ENCODE measurements at places on chromosomes 4 and X.

- H3K27ac ChIP-seq = no peak overlapping the region
- H3K4me3 ChIP-seq = no peak overlapping the region
- peaks cover 16% of the 10 kb centered on the region for H3K4me1 ChIP-seq
- peaks cover 7% of the 10 kb centered on the region for H3K36me3 ChIP-seq
- no peak for DNase-seq
Observed at GRCh38 chr4:169239221-169239905, 31.4 kb downstream of the SH3RF1 start.

DNA sequence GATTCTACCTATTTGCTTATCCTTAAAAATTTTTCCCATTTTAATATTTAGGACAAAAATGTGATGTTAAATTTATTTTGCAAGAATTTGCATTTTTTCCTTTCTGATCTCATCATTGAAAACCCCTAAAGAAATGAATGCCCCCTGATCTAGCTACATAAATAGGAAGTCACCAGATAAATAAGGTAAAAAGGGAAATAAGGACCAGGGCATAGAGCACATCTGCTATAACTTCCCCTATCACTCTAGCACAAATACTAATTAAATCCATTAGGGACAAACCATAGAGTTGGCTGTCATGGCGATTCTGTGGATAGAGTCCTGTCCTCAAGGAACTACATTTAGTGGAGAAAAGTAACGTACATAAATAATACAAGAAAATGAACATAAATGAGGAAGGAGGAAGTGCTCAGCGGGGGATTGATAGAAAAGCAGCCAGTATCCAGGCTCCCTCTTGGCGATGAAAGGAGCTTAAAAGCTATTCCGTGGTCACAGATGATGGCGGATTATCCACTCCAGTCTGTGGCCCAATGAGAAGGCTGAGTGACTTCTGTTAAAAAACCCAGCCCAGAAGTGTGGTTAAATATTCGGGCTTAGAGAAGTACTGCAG, 76.9 kb upstream of the RPL34 start:
- no peak overlapping the region for H3K4me3 ChIP-seq
- no peaks in the 10 kb centered on the region for H3K4me1 ChIP-seq
- H3K27ac ChIP-seq = no peak overlapping the region
- DNase-seq = no peak
- peaks cover 4% of the 10 kb centered on the region for H3K27me3 ChIP-seq
- peaks cover 2% of the 10 kb centered on the region for H3K36me3 ChIP-seq

DNA sequence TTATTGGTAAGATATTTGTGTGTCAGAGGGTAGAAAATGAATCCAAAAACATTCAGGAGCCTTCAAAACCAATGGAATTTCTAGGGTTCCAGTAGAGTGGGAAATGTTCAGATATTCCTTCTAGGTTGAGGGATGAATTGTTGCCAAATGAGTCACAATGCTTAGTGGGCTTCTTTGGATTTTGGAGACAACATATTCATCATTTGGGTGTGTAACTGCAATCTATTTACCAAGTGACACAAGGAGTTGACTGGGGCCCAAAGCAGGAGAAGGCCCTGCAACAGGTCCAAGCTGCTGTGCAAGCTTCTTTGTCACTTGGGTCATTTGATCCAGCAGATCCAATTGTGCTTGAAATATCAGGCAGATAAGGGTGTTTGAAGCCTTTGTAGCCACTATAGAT, 551.5 kb upstream of the PITX2 start:
- H3K36me3 ChIP-seq = no peaks in the 10 kb centered on the region
- no peak overlapping the region for H3K27ac ChIP-seq
- H3K27me3 ChIP-seq = no peaks in the 10 kb centered on the region
- no peak overlapping the region for H3K4me3 ChIP-seq
- H3K4me1 ChIP-seq = no peaks in the 10 kb centered on the region
- DNase-seq = no peak

- H3K27me3 ChIP-seq = no peaks in the 10 kb centered on the region
- H3K4me1 ChIP-seq = no peaks in the 10 kb centered on the region
- DNase-seq = no peak
- H3K36me3 ChIP-seq = no peaks in the 10 kb centered on the region
- H3K4me3 ChIP-seq = no peak overlapping the region
- H3K27ac ChIP-seq = no peak overlapping the region
Observed at GRCh38 chrX:69050051-69050765, 115.0 kb downstream of the PJA1 start.

- H3K4me3 ChIP-seq = no peak overlapping the region
- H3K36me3 ChIP-seq = no peaks in the 10 kb centered on the region
- H3K27me3 ChIP-seq = peaks cover 5% of the 10 kb centered on the region
Observed at GRCh38 chrX:103610282-103610681, 2.5 kb downstream of the TCEAL3 start.

Data from progenitor cell of endocrine pancreas (in vitro differentiated cells).